Progenitor cell of endocrine pancreas (in vitro differentiated cells): ENCODE measurements at places on chromosomes 13 and 19.

DNA sequence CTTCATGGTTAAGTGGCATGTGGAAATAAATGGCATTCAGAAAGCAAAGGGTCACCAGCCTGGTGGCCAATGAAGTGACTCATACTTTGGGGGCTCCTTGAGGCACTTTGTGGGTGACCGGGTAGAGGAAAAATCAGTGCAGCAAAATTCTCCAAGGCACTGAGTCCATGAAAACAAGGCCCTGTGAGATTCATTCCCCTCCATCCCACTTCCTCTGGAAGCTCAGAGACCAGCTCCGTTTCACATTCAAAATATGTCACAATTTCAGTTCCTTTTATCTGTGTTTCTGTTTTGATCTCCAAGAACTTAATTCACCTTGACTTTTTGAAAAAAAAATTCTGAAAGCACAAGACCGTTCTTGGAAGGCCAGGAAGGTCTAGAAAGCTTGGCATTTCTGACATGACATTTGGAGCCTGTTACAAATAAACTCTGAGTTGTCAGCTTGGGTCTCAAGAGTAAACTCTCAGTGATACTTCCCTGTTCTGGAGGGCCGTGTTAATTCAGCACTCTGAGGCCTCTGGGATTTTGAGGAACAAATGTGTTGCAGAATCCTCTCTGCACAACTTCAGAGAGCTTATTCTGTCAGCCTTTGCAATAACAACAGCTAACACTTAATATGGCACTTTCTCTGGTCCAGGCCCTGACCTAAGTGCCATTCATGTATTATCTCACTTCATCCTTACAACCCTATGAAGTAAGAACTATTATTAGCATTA is 6.8 kb downstream of the CYSLTR2 start:
- no peak for DNase-seq

DNA sequence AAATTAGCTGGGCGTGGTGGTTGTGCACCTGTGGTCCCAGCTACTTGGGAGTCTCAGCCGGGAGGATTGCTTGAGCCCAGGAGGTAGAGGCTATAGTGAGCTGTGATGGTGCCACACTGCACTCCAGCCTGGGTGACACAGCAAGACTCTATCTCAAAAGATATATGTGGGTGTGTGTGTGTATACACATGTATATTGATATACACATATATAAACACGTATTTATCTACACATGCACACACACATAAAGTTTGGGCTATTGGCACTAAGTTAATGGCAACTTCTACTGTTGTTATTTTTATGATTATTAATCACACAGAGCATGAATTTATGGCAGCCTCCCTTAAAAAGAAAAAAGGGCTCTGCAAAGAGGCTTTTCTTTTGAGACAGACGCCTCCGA is 27.1 kb upstream of the ABCC4 start:
- DNase-seq: no peak

GRCh38 chr19:33240181-33240771 is 14.6 kb upstream of the SLC7A10 start:
- DNase-seq: no peak

DNA sequence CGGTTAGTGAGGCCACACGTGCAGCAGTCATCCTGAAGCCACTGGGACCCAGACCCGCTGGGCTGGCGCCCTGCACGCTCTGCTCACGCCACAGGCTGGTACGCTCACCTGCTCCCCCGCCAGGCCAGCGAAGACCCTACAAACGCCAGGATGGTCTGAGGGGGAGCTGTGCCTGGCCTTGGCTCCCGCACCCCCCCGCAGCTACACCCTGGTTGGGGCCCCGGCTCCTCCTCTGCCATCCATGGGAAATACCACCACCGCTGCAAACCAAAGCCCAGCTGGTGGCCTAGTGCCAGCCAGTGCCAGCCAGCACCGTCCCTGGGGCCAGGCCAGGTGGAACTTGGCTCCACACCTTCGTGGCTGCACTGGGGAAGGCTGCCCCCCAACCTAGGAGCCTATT is 23.3 kb upstream of the CACTIN start:
- DNase-seq: no peak

GRCh38 chr13:76397413-76397812 is 488.8 kb downstream of the KCTD12 start:
- DNase-seq: no peak

GRCh38 chr13:60699636-60700035 is 302.6 kb downstream of the TDRD3 start:
- no peak for DNase-seq

- no peak for DNase-seq
These were observed 20.6 kb downstream of the UBE2L5 start for GRCh38 chr13:30442926-30443325.

DNA sequence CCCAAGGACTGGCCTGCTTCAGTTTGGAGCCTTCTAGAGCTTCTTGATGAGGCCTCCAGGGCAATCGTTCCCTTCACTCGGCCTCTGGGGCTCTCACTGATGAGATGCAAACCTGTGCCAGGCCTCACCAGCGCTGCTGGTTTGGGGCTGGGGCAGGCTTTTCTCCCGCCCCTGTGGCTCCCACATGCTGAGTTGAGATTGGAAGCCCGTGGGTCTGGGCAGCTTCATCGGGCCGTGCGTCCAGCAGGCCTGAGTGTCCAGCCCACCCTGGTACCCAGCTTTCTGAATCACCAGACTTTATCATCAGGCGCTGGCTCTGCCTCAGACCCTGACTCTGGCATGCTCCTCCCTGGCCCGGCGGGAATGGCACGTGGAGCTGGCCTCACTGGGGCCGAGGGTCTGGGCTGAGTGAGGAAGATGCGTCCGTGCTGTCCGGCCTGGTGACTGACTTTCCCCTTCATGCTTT is 4.3 kb downstream of the CALM3 start:
- no peak for DNase-seq

GRCh38 chr19:51148580-51148979 is 6.5 kb downstream of the SIGLEC7 start:
- no peak for DNase-seq

DNA sequence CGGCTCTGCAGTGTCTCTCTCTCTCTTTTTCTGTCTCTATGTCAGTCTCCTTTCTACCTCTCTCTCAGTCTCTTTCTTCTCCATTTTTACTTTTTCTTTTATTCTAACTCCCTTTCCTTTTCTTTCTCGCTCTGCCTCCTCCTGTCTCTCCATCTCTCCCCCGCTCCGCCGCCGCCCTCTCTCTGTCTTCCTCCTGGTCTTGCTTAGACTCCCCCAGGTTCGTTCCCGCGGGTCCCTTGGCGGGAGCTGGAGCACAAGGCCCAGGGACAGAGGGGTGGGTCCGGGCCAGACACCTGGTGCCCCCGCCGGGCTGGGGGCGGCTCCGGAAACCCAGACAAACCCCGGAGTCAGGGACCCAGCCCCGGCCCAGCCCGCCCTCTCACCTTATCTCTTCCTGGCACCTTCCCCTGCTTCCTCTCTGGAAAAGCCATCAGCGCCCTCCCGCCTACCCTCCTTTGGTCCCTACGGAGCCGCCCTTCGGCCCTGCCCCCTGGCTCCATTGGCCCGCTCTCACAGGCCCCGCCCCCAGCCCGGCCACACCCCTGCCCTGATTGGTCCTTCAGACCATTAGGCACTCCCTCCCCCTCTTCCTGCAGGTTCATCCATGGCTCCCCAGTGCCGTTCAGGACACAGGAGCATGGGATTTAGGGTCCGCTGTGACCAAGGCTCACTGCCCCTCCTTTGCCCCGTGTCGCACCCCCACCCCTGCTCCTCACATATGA is 15.4 kb upstream of the NOP53 start:
- DNase-seq: peak; percentile 34

GRCh38 chr13:26299168-26299750 is 45.3 kb downstream of the CDK8 start:
- DNase-seq: no peak
